NCI-H1417 treated with DMSO at 0.1 percent for 48 hours (cell line): ENCODE measurements at places on chromosomes 1 and 21.

GRCh38 chr1:233082778-233083550 is 132.6 kb downstream of the NTPCR start:
- DNase-seq: no peak

- DNase-seq: no peak
These were observed 35.0 kb downstream of the CTNNBIP1 start for GRCh38 chr1:9874959-9875635.

GRCh38 chr1:19067182-19067911 is 110.9 kb upstream of the IFFO2 start:
- DNase-seq: no peak

DNA sequence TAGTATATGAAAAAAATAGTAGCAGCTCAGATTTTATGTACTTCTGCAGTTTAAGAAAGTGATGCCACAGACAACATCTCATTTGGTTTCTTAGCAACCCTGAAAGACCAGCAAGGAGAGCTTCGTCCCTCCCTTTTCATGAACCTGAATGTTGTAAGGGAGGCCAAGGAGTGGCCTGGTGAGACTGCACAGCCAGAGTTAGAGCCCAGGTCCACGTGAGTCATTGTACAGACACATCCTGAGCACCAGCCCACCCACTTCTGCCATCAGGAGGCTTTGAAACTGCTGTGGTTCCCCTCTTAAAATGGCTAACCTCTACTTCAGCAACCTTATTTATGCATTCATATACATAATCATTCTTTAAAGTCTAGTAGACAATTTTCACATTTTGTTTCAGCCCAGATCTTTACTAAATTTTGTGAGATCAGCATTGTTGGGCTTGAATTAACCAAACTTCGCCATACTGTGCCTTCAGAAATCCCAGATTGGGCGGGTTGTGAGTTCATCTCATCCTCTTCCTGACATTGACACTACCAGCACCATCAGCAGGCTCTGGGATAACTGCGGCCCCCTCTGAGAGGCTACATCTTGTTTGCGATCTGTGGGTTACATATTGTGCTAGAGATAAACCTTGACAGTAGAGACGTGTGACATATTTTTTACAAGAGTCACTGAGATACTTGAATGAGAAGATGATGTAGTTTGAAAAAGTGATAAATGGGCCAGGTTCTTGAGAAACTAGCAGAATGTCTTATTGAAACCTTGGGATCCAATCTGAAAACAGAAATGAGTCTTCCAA is 106.7 kb downstream of the CAMTA1 start:
- no peak for DNase-seq

DNA sequence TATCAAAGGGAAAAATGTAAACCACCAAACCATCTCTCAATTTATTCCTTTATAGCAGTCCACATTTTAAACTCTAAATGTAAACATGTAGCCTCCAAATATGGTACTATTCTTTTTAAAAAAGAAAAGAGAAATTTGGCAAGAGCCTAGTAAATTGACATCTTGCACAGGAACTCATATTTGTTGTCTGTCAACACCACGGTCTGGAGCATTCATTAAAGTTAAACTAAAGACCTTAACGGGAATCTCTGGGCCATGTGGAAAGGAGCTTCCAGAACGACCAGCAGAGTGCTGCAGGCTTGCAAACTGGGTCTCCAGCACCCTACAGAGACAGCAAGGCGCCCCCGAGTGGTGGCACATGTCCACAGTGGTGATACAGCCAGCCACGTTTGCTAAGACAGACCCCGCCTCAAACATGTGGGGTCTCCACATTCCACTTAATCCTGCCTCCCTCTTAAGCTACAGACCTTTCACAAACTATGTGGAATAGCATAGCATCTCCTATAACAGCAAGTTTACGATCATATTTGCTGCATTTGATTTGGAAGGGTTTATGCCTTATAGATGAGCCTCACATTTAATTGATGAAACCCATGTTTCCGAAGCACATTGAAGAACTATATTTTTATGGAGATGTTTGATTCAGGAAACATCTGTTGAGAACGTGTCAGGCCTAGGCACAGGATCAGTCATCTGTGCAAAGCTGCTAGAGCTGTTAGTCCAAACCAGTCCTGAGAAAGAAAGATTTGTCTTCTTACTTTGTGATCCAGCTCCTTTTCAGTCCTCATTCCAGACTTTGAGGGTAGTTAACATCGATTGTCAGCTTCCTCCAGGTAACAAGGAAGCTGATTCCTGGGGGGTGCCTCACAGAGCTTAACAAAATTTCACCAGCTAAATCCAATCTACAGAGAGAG is 96.4 kb upstream of the BACE2 start:
- DNase-seq: no peak

DNA sequence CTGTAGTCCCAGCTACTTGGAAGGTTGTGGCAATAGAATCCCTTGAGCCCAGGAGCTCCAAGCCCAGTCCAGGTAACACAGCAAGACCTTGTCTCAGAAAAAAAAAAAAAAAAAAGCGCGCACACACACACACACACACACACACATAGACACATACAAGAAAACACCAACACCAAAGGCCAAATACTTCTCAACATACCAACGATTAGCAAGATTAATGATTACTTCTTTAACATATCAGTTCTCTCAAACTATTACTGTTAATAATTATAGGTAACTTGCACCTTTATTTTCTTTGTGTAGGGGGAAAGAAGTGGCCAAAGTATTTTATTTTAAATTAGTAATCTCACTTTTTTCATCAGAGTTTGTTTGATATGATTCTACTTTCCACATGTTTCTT is 289.5 kb upstream of the ADGRL2 start:
- DNase-seq: no peak

DNA sequence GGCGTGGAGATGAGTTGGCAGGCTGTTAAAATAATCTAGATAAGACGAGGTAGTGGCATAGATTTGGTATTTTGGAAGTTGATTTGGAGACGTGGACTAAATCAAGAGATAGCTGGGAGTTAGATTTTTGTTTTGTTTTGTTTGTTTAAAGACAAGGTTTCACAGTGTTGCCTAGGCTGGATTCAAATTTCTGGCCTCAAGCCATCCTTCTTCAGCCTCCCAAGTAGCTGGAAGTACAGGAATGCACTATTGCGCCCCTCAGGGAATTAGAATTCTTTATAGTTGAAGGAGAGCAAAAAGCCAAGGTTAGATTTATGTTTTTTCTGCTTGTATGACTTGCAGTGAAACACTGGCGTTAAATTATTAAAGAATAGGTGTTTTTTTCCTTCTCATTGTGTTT is 22.3 kb upstream of the SNRPE start:
- no peak for DNase-seq
